Ovary (tissue), 10 donors: ENCODE measurements at places on chromosomes 7 and 10.

GRCh38 chr10:119341459-119342301 lies 134.3 kb downstream of the GRK5 start:
- peak; percentile 79 for DNase-seq

DNA sequence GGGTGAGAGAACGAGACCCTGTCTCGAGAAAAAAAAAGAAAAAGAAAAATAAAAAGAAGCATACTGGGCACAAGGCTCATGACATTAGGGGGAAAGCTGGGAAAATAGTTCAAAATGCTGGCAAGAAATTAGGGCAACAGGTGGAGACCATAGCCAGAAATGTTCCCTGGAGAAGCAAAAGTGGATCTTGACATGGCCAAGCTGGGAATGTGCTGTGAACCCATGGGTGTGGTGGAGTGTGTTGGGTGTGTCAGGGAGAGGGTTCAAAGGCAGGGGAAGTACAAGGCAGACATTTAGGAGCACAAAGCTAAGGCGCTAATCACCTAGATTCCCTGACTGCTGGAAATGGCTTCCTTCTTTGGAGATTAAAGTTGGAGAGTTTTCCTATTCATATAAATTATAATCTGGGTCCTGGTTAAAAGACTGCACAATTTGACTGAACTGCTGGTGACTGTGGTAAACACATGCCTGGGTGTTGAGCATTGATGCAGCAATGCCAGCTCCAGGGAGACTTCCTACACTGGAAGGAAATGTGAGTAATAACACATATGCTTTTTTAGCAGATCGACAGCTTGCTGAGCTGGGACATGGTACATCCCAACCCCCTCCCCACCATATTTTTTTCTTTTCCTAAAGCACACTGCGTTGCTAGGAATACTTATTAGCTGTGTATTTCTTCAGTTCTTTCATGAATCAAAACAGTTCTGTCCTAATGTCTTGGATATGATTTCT lies 70.1 kb upstream of the ARHGAP21 start:
- no peak for DNase-seq

DNA sequence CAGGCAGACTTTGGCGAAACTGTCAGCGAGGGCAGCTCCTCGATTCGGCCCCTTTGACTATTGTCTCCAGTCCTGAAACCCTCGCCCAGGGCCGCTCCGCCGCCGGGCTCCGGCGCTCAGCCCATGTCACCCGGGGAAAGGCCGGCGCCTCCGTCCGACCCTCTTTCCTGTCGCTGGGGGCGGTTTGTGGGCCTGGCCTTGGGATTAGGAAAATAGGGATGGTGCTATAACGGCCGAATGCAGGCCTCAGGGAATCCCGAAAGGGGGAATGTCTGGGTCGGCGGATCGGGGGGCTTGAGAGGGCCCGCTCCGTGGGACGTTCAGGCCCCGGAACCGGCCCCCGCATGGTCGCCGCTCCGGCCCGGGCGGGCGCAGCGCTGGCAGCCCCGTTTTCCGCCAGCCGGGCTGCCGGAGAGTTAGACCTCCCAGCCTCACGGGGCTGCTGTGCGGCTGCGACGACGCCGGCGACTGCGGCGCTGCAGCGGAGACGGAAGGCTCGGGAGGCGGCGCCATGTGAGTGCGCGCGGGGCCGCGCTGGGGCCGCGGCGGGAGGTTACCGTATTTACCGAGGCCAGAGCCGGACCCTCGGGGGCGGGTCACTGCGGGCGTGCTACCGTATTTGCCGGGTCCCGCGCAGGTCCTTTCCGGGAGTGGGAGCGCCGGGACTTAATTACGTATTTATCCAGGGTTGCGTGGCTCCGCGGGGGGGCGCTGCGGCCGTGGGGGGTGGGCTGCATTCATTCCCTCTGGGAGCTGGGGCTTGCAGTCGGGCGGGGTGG lies 25.9 kb downstream of the ZNF775 start:
- peak; percentile 92 for DNase-seq

- no peak for DNase-seq
Observed at GRCh38 chr7:132425942-132426341, 150.3 kb downstream of the PLXNA4 start.

DNA sequence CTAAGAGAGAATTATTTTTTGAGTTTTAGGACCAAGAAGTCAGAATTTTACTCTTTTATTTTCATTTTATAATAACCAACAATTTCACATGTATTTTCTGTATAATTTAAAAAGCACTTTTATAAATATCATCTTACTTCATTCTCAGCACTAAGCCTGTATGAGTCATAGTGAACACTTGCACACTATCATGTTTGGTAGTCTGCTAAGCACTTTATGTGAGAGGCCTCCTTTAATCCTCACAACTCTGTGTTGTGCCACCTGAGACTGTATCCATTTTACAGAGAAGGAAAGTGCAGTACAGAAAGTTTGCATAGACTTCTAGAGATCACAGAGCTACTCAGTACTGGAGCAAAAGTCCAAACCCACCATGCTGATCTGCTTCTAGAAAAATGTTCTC lies 939.6 kb downstream of the NRG3 start:
- DNase-seq = no peak

DNA sequence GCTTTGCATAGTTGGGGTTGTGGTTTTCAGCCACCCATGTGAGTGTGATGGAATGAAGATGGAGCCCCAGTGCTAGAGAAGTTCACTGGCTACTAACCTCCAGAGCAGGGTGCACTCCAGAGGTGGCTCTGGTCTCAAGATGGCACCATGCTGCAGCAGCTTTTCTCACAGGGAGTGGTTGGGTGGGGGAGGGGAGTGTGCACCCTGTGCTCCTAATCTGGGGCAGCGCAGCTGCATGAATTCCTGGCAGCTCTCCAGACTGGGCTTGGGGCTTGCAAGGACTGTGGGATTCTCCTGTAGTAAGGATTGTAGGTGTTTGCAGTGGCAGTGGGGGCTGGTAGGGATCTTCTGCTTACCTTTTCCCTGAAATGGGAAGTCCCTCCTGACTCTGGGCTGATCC lies 23.7 kb downstream of the PHTF2 start:
- DNase-seq = no peak

DNA sequence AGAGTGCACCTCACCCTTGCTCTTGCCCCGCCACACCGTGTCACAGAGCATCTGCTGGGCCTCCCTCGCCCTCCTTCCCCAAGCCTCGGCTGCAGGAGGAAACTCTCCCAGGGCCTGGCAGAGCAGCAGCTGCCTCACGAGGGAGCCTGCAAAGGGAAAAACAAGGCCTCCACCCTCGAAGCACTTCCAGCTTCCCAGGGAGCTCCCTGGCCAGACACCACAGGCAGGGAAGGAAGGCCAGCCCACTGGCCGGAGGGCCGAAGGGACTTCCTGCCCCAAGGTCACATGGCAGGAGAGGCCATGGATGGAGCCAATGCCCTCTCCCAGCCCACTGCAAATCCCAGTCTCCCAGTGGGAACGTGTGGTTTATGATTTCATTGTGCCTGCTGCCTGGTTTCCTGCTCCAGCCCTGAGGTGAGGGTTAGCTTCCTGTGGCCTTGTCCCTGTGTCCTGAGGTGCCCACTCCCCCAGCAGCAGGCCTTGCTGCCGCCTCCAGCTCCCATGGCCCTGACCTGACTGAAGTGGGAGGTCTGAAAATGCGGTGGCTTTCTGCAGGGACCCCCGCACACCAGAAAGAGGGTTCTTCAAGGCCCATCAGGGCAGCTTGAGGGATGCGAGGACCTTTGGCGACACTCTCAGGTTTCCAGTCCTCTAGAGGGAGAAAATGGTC lies 100.5 kb upstream of the PPIF start:
- peak; percentile 80 for DNase-seq

- no peak for DNase-seq
Observed at GRCh38 chr7:726854-727103, 280 bp downstream of the DNAAF5 start.

DNA sequence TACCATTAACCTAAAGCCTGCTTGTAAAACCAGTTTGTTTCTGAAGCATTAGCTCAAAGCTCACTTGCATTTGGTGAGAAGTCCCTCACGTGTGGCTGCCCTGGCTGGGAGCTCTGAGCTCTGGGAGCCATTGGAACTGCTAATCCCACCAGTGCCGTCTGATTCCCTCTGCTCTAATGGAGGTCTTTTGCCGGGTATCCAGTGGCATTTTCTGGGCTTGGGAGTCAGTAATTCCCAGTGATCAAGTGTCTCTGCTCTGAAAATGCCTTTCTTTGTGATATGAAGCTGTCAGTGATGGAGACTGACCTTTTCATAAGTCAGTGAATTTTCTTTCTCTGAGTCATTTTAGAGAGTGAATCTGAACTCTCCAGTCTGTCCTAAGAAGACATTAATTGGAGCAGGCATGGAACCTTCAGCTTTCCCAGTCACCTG lies 36.9 kb upstream of the FAM20C start:
- no peak for DNase-seq

DNA sequence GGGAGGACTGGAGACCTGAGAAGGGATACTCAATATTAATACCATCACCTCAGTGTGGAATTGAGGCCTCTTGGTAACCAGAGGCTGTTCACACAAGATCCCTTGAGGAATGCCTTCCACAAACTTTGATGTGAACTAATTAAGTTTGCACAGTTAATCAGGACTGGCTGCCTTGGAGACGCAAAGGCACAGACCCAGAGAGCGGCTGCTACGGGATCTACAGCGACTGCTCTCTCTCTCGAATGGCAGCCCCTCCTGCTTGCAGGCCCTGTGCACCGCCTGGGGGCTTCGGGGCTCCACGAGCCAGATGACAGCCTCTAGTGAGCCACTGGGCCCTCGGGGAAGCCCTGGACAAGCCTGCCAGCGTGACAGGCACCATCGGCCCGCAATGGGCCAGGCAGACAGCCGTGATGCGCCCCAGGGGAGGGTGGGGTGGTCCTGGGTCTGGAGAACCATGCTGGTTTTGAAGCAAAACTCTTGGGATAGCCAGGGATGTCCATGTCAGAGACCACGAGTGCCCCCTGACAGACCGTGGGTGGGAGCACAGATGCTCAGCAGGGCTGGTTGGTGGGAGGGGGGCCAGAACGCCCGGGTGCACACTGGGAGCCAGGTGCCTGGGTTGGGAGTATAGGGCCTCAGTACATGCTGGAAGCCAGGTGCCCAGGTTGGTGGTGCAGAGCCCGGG lies 195.6 kb downstream of the ELFN1 start:
- DNase-seq = no peak

GRCh38 chr7:39528849-39529248 lies 37.4 kb upstream of the YAE1 start:
- no peak for DNase-seq
